Panc1 (cell line): ENCODE measurements at places on chromosomes 11 and 22.

DNA sequence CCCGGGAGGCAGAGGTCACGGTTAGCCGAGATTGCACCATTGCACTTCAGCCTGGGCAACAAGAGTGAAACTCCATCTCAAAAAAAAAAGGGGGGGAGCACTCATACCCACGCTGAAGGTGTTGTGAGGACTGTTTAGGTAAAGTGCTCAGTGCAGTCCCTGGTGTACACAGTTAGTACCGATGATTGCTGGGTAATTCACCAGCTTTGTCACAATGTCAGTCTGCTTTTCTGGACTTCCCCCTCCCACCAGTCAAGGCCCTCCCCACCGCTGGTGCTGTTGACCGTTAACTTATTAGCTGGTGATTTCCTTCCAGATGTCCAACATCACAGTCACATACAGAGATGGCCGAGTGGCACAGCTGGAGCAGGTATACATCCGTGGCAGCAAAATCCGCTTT is 11.9 kb downstream of the SNRPD3 start:
- DNase-seq: no peak

DNA sequence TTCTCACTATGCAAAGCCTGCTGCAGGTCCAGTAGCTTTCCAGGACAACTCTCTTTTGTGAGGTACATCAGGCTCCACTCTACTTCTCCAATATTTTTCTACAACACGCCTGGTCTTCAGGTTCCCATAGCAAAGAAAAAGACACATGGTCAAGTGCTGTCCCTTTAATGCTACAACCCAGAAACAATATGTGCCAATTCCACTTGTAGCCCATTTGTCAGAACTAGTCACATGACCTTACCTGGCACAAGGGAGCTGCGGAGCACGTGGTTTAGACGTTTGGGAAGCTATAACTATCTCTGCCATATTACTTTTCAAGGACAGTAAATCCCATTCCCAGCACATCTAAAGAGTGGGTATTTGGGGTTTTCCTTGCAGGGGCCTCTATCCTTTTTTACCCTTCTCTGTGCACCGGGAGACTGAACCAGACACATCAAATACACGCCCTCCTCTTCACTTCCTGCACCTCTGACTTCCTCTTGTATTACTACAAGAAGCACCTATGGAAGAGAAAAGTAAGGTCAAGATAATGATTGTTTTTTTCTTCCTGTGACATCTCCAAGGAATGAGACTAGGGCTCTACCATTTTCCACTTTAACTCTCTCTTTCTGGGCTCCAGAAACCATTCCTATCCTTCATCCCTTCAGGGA is 237.6 kb downstream of the ETS1 start:
- DNase-seq: no peak

DNA sequence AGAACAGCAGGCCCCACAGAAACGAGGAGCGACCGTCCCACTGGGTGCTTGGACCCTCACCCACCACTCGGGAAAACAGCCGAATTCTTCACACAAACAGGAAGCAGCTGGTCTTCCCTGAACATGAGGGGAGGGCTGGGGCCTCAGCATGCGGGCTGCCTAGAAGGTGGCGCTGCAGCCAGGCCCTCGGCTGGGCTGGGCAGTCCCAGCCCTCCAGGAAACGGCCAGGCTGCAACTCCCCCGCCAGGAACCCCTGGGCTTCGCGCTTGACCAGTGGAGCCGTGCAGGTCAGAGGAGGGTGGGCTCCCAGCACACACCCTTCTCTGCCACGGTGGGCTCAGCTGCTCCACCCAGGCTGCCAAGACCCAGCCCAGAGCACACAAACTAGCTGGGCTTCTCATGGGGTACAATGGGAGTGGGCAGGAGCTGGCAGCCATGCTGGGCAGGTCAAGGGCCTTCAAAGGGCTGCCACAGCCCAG is 29.6 kb downstream of the IGF2 start:
- DNase-seq: no peak

- no peak for DNase-seq
Measured at GRCh38 chr22:27420817-27421361, 380.7 kb downstream of the MN1 start.

DNA sequence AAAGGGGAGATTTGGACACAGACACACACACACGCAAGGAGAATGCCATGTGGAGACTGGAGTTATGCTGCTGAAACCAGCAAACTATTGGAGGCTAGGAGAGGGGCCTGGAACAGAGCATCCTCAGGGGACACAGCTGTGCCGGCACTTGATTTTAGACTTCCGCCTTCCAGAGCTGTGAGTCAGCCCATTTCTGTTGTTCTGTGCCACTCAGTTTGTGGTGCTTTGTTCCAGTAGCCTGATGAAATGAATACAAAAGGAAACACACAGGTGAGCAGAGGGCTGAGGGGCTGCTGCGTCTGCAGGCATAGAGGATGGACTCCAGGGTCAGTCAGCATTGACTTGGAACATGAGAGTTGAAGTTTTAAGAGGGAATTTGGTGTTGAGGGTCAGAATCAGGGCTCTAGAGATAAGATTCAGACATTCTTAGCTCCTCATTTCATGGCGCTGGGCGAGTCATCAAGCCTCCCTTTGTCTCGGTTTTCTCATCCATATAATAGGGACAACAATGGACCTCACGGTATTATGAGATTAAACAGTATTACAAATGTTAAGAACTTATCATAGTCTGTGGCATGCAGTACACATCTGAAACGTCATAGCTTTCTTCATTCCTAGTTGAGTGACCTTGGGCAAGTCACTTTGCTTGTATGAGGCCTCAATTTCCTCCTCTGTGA is 191.0 kb downstream of the MIAT start:
- no peak for DNase-seq

GRCh38 chr11:69801513-69802335 is 17.5 kb downstream of the FGF3 start:
- peak; percentile 12 for DNase-seq

- no peak for DNase-seq
Measured at GRCh38 chr11:44823006-44823405, 96.2 kb downstream of the TSPAN18 start.

GRCh38 chr11:74019104-74019738 is 10.3 kb upstream of the UCP3 start:
- DNase-seq: no peak

DNA sequence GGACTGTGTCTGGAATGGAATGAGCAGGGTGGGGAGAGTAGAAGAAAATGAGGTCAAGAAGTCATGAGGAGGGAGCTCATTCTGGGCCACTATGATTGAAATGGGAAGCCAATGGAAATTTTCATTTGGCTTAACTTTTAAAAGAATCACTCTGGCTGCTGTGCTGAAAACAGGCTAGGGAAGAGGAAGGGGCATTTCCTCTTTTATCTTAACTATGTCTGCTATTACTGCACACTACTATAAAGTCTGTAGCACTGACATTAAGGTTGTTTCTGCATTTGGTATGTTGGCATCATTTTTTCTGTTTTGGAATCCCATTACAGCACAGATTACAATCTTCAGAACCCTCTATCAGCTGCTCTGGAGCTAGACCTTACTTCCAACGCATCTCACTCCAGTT is 8.2 kb downstream of the PATL1 start:
- no peak for DNase-seq

GRCh38 chr11:1150116-1150515 is 7.6 kb upstream of the MUC5AC start:
- DNase-seq: no peak

DNA sequence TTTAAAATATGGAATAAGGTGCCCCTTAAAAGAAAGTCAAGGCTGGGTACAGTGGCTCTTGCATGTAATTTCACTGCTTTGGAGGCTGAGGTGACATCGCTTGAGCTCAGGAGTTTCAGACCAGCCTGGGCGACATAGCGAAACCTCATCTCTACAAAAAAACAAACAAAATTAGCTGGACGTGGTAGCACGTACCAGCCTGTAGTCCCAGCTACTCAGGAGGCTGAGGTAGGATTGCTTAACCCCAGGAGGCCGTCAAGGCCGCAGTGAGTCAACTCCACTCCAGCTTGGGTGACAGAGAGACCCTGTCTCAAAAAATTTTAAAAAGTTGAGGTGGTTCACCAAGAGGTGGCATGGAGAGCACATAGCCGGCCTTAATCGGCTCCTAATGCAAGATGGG is 17.7 kb upstream of the ADORA2A start:
- DNase-seq: no peak

- DNase-seq: no peak
Measured at GRCh38 chr22:17827466-17827865, 53.2 kb upstream of the BID start.

GRCh38 chr22:27455526-27455925 is 346.0 kb downstream of the MN1 start:
- no peak for DNase-seq

DNA sequence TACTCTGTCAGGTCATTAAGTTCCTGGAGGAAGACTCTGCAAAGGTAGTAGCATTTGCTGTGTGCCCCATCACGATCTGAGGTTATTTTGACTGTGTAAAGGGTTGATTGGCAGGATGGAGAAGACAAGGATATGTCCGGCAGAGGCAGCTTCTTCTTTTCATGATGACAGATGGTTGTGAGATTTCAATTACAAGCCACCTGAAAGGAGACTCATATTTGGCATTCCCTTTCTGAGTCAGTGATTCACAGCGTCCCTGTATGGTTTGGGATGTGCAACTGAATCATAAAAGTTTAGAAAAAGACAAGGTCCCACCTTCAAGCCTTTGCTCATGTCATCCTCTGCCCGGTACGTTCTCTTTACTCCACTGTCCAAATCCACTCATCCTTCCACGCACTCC is 113.4 kb downstream of the MTNR1B start:
- DNase-seq: no peak

- DNase-seq: no peak
Measured at GRCh38 chr22:42353883-42354727, 78.1 kb downstream of the NFAM1 start.

DNA sequence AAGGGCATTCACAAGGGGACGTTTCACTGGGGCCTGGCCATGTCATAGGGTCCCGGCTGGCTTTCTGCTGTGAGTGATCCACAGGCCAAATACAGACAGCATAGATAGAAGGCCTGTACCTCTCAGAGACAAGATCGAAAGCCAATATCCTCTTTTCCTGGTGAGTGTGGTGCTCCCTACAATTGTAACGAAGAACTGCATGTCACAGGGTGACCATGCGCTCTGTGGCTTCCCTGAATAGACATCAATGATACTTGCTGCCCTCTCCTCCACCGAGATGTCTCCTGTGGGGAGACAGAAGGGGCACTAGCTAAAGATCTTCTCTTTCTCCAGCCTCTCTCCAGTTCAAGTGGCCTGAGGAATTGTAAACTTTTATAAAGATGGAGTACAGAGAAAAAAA is 226.1 kb upstream of the POU2AF2 start:
- no peak for DNase-seq

GRCh38 chr11:67521924-67522323 is 1.3 kb downstream of the CABP2 start:
- DNase-seq: no peak

- no peak for DNase-seq
Measured at GRCh38 chr11:126194121-126194543, 17.3 kb downstream of the RPUSD4 start.

DNA sequence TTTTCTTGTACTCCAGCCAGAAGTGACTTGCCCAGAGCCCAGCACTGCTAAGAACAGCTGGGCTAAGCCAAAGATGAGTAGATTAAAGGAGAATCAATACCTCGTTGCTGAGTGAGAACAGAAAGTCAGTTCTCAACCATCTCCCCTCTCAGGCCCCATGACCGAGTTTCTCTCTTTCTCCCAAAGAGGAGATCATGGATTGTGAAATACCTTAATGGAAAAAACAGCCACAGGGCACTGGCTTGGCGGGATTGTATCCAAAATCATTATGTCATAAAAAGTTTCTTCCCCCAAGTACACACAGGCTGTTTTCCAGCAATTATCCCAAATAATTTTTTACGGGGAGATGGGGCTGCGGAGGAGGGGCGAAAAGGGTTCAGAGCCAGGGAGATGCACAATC is 111.8 kb upstream of the TMEM45B start:
- no peak for DNase-seq

- DNase-seq: no peak
Measured at GRCh38 chr11:86415026-86415425, 40.3 kb downstream of the CCDC81 start.

GRCh38 chr11:1946812-1947484 is at the start of gene MRPL23:
Gene MRPL23 (plus strand): TSS chr11:1947332. CDS start chr11:1947363, 31 bp downstream.
- no peak for DNase-seq

- no peak for DNase-seq
Measured at GRCh38 chr22:36536717-36537116, 7.8 kb upstream of the EIF3D start.

DNA sequence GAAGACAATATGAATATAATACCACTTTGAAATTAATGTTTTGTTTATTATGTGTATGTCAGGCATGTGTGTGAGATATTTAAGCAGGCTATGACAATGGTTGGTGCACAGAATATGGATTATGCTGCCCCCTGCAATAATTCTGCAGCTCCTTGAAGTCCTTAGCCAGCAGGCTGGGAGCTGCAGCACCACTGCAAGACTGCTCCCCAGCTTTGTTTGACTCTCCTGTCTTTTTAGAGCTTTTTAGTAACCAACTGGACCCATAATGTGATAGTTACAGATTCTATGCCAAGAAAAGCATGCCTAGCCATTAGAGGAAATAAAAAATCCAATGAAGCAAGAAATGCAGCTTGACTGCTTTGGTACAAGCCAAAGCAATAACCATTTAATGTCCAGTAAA is 535.1 kb downstream of the TMEM135 start:
- no peak for DNase-seq

- DNase-seq: no peak
Measured at GRCh38 chr11:129598378-129598777, 217.3 kb upstream of the TMEM45B start.

DNA sequence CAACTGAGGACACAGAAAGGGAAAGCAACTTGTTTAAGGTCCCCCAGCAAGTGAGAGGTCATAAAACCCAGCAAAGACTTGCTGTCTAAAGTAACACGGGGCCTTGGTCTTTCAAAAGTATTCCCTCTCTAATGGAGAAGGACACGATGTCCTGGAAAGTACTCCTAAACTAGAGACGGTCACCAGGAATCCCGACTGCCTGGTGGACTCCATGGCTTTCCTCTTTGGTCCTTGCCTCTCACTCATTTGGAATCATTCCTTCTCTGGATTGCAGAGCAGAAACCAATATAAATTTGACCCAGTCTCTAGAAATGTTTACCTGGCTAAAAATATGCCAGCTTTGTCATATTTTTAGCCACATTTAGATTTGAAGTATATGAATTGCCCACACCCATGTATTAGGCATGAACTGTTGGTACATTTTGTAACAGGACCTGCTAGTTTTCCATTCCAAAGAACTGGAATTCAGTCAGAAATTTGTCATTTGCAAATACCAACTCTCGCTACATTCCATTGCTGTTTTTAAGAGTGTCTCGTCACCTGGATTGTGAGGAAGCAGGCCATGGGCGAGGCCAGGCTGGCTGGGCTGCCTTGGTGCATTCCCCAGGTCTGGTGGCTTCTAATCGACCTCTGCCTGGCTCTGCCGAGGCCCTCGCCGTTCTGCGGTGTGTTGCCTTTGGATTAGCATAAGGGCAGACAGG is 12.9 kb downstream of the NAV2 start:
- no peak for DNase-seq

DNA sequence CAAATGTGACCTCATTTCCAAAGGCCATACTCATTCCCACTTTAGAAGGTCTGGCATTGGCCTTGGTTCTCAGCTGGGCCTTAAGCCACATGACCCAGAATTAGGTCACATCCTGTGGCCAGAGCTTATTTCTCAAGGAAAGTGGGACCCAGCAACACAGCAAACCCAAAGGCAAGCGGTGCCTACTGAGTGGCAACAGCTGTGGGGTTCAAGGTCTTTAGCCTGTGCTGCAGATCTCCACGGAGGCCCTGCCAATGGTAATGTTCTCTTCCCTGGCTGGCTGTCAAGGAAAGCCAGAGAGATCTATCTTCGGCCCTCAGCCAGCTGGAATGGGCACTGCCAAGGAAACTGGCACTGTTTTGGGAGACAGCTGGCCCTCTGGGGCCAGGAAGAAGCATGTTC is 41.5 kb upstream of the TP53I11 start:
- no peak for DNase-seq
